Vagina (tissue), 2 donors: ENCODE measurements at places on chromosomes 3 and 15.

- no peak overlapping the region for H3K27ac ChIP-seq
- H3K4me1 ChIP-seq, result peaks cover 34% of the 10 kb centered on the region
- H3K27me3 ChIP-seq, result no peaks in the 10 kb centered on the region
- H3K36me3 ChIP-seq, result no peaks in the 10 kb centered on the region
- no peak overlapping the region for H3K4me3 ChIP-seq
These were observed 110.7 kb upstream of the IL12A start for GRCh38 chr3:159877924-159878323.

GRCh38 chr15:89487791-89488190, 8.6 kb downstream of the RHCG start:
- no peak overlapping the region for H3K4me3 ChIP-seq
- H3K4me1 ChIP-seq, result no peaks in the 10 kb centered on the region
- no peak for DNase-seq
- H3K36me3 ChIP-seq, result no peaks in the 10 kb centered on the region
- H3K27me3 ChIP-seq, result no peaks in the 10 kb centered on the region

- no peak for DNase-seq
- H3K27ac ChIP-seq, result no peak overlapping the region
These were observed 287.3 kb downstream of the XXYLT1 start for GRCh38 chr3:194983620-194984019.

- no peaks in the 10 kb centered on the region for H3K36me3 ChIP-seq
- H3K4me3 ChIP-seq, result peak within 1 kb of the TSS; percentile 55
- H3K4me1 ChIP-seq, result peaks cover 8% of the 10 kb centered on the region
- H3K27me3 ChIP-seq, result no peaks in the 10 kb centered on the region
These were observed at the start of gene SH3GL3 for GRCh38 chr15:83446904-83447709. SH3GL3 (plus strand) TSS chr15:83447341; CDS start chr15:83447534, 193 bp downstream.

GRCh38 chr3:45655906-45656305, 33.3 kb upstream of the SACM1L start:
- H3K4me1 ChIP-seq, result peaks cover 8% of the 10 kb centered on the region
- no peaks in the 10 kb centered on the region for H3K36me3 ChIP-seq
- H3K27me3 ChIP-seq, result no peaks in the 10 kb centered on the region
- DNase-seq, result no peak

DNA sequence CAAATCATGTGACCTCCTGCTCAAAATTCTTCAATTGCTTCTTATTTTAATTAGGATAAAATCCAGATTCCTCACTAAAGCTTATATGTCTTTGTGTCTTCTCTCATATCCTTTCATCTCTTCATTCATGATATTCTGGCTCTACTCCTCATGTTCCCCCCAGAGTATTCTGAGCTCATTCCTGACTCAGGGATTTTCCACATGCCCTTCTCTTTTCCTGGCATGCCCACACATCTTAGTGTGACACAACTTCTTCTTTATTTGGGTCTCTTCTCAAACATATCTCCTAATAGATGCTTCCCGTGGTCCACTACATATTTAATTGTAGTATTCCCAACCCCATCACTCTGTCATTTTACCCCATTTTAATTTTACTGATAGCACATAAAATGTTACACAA, 15.2 kb upstream of the MBNL1 start:
- H3K4me3 ChIP-seq, result no peak overlapping the region
- DNase-seq, result no peak
- no peaks in the 10 kb centered on the region for H3K36me3 ChIP-seq

DNA sequence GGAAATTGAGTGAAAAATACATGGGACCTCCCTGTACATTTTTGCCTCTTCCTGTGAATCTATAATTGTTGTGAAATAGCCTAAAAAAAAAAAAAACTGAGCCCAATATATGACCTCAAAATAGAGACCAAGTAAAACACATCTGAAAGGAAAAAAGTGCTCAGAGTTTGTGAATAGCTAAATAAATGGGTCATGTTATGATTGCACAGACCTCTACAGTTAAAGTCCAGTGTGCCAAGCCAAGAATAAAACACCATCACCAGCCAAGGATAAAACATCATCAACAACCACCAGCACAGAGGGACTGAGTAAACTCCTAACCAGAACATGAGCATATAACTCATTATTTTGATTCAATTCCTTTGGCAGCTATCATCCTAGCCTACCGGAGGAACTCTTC, 115.6 kb upstream of the AGTR1 start:
- DNase-seq, result no peak
- H3K27me3 ChIP-seq, result no peaks in the 10 kb centered on the region
- no peak overlapping the region for H3K27ac ChIP-seq
- H3K4me1 ChIP-seq, result no peaks in the 10 kb centered on the region

DNA sequence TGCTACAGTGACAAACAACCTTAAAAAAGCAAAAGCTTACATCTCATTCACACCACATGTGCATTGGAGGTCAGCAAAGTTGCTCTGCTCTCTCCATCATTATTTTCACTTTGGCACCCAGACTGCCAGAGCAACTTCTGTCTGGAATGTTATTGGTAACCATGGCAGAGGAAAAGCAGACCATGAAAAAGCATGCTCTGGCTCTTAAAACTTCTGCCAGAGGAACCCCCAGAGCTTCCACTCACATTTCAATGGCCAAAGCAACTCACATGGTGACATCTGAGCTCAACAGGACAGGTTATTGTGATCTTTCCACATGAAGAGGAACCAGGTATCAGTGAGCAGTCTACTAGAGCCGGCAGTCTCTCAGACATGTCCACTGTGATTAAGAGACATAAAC, 21.9 kb upstream of the FRMD5 start:
- no peaks in the 10 kb centered on the region for H3K27me3 ChIP-seq
- no peaks in the 10 kb centered on the region for H3K4me1 ChIP-seq

DNA sequence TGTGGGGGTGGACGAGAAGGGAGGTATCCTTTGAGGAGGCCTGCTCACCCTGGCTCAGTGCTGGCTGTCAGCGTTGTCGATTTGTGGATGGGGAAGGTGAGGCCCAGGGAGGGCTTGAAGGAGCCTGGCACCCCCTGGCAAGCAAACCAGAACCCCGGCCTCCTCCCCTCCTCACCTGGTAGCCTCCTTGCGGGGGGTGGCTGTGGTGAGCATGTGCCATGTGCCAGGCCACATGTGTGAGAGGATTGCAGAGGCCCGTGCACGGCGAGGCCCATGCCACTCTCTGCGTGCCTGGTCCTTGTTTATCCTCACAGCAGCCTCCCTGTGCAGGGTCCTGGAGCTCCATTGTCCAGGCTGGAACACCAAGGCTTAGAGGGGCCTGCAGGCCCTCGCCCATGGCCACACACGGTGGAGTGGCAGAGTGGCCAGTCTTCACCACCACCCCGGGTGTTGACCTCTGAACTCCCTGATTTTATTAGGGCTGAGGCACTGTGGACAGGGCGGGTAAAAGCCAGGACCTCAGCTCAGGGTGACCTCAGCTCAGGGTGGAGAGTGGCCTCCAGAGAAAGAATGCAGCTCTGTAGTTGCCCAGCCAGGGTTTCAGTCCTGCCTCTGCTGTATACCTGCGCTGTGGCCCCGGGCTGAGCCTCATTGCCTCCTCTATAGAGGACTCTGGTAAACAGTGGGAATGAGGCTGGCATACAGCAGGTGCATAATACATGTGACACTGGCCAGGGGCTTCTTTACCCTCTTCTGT, 29.1 kb downstream of the HDAC11 start:
- peaks cover 51% of the 10 kb centered on the region for H3K4me1 ChIP-seq
- no peak for DNase-seq
- H3K27ac ChIP-seq, result peak overlapping the region; percentile 75
- no peaks in the 10 kb centered on the region for H3K36me3 ChIP-seq
- H3K27me3 ChIP-seq, result no peaks in the 10 kb centered on the region

- no peaks in the 10 kb centered on the region for H3K27me3 ChIP-seq
- no peak overlapping the region for H3K4me3 ChIP-seq
- no peaks in the 10 kb centered on the region for H3K36me3 ChIP-seq
These were observed 1087.1 kb upstream of the ALCAM start for GRCh38 chr3:104279617-104280016.

DNA sequence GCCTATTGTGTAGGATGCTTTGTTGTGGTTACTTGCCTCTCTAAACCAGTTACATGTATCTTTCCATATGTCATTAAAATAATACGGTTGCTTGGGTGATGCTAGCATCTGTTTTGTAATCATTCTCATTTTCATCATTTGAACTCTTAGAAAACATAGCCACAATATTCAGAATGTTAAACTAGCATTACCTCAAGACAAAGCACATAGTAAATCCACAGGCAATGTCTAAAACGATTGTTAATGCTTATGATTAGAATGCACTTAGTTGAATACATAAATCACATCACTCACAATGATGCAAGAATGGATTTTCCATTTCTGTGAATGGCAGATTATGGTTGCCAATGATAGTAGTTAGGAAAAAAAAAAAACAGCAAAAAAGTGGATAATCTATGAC, 110.0 kb upstream of the NAALADL2 start:
- no peaks in the 10 kb centered on the region for H3K27me3 ChIP-seq
- H3K4me3 ChIP-seq, result no peak overlapping the region
- no peak overlapping the region for H3K27ac ChIP-seq
- H3K36me3 ChIP-seq, result no peaks in the 10 kb centered on the region

DNA sequence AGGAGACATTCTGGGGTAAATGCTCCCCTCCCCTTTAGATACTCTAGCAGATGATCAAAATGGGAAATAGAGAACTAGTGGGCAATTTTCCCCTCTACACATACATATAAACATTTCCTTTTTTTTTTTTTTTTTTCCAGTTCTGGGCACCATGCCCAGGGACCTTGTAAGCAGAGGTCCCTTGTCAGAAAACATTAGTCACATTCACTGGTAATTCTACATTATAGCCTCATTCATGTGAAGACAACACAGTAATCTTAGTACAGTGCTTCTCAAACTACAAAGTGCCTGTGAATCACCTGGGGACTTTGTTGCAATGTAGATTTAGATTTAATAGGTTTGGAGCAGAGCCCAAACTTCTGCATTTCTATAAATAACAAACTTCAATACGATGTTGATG, 60.1 kb upstream of the ACTC1 start:
- DNase-seq, result no peak
- H3K27me3 ChIP-seq, result no peaks in the 10 kb centered on the region
- H3K27ac ChIP-seq, result no peak overlapping the region
- H3K36me3 ChIP-seq, result peaks cover 26% of the 10 kb centered on the region
- H3K4me1 ChIP-seq, result peaks cover 40% of the 10 kb centered on the region

DNA sequence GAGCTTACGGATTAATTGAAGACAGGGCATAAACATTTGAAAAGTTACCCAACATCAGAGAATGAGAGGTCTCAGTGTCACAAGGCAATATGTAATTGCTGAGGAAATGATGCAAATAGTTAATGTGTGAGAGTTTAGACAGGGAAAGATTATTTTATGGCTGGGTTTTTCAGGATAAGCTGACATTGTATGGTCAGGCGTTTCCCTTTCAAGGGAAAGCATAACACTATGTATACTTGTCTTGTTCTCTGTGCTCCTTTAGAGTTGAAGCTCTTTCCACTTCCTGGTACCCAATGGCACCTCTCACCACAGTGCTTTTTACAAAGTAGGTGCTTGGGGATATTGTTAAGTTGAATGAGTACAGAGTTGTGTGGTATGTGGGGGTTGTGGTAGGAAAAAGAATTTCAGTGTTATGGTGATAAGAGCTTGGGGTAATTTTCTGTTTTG, 19.9 kb downstream of the IQGAP1 start:
- H3K27ac ChIP-seq, result peak overlapping the region; percentile 34
- H3K4me1 ChIP-seq, result peaks cover 66% of the 10 kb centered on the region
- DNase-seq, result no peak
- no peaks in the 10 kb centered on the region for H3K27me3 ChIP-seq
- H3K4me3 ChIP-seq, result no peak overlapping the region

DNA sequence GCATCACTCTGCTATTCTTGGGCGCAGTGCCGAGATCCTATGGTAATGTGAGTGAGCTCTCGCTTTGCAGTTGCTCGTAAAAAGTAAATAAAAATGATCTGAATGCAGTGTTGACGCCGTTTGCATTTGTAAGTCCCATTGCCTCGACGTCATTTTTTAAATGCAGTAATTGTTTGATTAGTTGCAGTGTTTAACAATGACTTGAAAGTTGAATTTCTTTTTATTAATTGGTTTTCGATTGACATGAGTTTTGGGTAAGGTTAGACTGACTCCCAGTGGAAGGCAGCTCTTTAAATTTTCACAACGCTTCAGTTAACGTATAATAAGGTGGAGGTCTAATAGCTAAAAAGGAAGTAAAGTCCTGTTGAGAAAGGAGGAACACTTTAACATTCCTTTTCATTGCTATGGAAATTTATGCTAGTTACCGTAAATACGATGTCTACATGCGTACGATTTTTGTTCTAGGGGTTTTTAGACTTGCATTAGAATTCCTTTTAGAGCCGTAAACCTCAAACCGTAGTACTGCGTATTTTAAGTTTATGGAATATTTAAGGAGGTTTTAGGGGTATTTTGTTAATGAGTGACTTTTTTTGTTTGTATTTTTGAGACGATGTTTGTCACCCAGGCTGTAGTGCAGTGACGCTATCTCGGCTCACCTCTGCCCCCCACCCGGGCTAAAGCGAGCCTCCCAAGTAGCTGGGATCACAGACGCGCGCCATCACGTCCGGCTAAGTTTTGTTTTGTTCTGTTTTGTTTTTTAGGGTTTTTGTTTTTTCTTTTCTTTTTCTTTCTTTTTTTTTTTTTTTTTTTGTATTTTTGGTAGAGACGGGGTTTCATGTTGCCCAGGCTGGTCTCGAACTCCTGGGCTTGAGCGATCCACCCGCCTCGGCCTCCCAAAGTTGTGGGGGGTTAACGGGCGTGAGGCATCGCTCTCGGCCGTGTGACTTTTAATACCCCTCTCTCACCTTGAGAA, 1.4 kb downstream of the MORF4L1 start:
- no peak for DNase-seq
- no peaks in the 10 kb centered on the region for H3K36me3 ChIP-seq
- H3K4me3 ChIP-seq, result peak overlapping the region; percentile 76
- H3K4me1 ChIP-seq, result peaks cover 53% of the 10 kb centered on the region

- no peak overlapping the region for H3K4me3 ChIP-seq
- no peak for DNase-seq
- no peaks in the 10 kb centered on the region for H3K27me3 ChIP-seq
- H3K4me1 ChIP-seq, result no peaks in the 10 kb centered on the region
These were observed 122.2 kb upstream of the C2CD4B start for GRCh38 chr15:62287066-62287857.
